ENCODE measurements at places on chromosomes 4 and X.

- no peak for DNase-seq
Observed at GRCh38 chr4:81030981-81031791, 678 bp downstream of the BMP3 start.

- no peak for DNase-seq
Observed at GRCh38 chr4:32840461-32841189, 2120.5 kb downstream of the PCDH7 start.

DNA sequence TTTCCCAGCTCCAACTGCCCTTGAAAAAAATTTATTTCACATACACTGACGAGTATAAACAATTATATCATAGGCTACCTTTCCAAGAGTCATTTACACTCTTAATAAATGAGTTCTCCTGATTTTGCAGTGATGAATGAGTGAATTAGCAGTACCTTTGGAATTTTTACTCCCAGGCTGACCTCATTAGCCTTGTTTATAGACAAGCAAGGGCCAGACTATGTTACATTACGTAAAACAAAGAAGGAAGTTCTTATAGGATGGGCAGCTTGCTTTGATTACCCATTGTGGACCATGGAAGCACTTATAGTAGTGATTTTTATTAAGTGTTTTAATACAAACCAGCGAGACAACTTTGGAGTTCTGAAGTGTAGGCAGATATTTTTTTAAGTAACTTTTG is 112.9 kb upstream of the C1QTNF7 start:
- DNase-seq = no peak

GRCh38 chr4:74258963-74259362 is 49.3 kb upstream of the EPGN start:
- peak; percentile 50 for DNase-seq

DNA sequence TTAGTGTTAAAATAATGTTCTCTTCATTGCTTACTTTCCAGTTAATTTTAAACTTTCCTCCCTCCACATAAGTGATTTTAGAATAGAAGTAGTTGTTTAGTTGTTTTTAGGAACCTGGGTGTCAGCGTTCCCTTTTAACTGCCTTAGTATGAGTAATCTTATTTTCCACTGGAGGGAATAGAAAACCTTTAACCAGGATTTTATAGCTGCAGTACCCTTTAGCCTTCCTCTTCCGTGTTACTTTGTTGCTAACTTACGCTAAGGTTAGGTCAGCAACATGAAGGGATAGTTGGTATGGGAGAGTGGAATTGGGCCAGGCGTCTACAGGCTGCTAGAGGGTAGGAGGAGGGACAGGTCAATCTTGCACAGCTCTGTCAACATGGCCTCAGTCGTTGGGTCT is 31.5 kb downstream of the SMS start:
- no peak for DNase-seq

- no peak for DNase-seq
Observed at GRCh38 chrX:72271091-72271788, 5.8 kb downstream of the RPS4X start.

DNA sequence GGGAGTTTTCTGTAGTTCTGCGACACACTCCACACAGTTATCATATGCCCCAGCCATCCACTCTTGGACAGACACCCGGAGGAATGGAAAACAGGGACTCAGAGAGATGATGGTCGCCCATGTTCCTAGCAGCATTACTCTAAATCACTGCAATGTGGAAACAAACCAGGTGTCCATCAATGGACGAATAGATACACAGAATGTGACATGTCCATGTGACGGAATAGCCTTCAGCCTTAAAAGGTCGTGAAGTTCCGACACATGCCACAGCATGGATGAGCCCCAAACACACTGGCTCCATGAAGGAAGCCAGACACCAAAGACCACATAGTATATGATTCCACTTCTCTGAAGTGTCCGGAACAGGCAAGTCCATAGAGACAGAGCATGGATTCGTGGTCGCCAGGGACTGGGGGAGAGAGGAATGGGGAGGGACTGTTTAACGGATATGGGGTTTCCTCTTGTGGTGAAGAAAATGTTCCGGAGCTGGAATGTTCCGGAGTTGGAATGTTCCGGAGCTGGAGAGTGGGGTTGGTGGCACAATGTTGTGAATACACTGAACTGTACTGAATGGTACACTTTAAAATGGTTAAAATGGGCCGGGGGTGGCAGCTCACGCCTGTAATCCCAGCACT is 28.7 kb upstream of the AFAP1 start:
- DNase-seq = no peak

- DNase-seq = no peak
Observed at GRCh38 chr4:36719425-36719824, 438.0 kb downstream of the DTHD1 start.

- DNase-seq = no peak
Observed at GRCh38 chr4:158211222-158211621, 936 bp downstream of the TMEM144 start.

DNA sequence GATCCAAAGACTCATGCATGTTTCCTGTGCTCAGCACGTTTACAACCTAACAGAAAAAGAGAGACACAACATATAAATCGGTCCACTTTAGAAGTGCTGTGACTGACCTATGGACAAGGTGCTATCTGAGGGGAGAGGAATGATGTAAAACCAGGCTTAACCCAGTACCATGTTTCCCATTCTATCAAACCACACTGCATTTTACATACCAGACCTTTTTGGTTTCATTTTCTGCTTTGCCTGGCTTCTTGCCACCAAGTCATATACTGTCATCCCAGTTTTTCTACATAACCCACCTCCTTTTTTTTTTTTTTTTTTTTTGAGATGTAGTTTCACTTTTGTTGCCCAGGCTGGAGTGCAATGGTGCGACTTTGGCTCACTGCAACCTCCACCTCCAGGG is 82.2 kb downstream of the KLF8 start:
- no peak for DNase-seq

- DNase-seq = no peak
Observed at GRCh38 chrX:22314692-22315091, 42.0 kb downstream of the CBLL2 start.

DNA sequence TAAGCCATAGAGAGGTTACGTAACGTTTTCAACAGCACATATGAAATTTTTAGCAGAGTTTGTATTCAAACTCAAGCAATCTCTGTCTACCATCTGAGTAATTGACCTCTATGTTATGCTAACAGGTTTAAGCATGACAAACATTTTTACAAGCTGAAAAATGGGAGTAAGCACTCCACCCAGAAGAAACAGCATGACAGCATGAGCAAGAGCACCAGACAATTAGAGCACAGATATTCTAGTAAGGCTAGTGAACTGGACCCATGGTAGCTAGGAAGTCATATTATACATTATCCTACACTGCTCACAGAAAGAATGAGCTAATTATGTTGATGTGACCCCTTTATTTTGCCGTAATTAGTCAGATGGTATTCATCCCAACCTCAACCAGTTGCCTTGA is 200.5 kb downstream of the PABPC4L start:
- DNase-seq = no peak

DNA sequence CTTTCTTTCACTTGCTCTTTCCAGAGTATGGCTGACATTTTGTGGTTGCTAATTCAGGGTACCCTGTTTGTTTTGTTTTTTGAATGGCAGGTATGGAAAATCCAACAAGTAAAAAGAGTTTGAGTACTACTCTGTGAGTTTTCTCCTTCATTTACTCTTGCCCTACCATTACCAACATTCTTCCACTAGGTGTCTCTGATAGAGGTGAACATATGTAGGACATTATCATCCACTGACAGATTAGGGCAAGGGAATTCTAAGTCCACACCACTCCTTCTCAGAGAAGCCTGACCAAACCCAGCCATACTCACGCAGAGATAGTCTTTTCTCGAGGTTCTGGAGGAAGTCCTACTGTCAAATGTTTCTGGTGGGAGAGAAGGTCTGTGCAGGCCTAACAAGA is 36.7 kb upstream of the HDAC8 start:
- DNase-seq = no peak

GRCh38 chr4:1579001-1579900 is 104.9 kb downstream of the FAM53A start:
- no peak for DNase-seq

DNA sequence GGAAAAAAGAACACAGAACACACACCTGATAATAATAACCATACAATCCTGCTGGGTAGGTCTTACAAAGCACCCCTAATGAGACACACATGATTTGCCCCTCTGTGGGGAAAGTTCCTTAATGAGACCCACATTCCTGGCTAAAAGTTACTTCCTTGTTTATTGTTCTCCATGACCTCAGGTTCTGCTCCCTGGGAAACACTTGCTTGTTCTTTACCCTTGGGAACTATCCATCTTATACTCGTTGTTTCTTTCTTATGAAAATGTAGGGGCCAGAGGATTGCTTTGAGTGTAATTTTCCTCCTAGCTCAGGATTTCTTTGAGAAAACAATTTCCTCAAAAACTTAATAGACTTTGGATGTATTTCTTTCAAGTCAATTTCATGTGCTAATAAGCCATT is 52.1 kb upstream of the PCDH10 start:
- DNase-seq = no peak

- DNase-seq = no peak
Observed at GRCh38 chr4:11081006-11081405, 347.7 kb downstream of the HS3ST1 start.

DNA sequence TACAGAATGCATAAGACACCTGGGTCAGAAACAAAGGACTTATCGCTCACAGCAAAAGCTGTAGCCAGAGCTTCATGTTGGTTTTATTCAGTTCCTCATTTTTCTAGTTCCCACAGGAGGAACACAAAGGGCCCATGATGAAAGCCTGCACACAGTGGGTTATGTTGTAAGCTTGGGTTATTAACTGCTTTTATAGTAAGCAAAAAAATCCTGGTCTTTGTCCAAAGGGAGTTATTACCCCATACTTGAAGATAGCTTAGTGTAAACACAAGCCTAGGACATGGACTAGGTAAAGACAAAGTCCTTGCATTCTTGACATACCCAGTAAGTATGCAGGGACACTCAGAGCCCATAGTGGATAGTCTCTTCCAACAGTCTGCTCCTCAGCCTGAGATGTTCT is 11.7 kb downstream of the BBS12 start:
- DNase-seq = no peak

GRCh38 chr4:2411786-2412510 is 6.5 kb downstream of the ZFYVE28 start:
- DNase-seq = no peak

GRCh38 chr4:126265888-126266287 is 951.1 kb downstream of the FAT4 start:
- DNase-seq = no peak

GRCh38 chrX:130952266-130953043 is 49.4 kb upstream of the ENOX2 start:
- DNase-seq = no peak

- no peak for DNase-seq
Observed at GRCh38 chr4:101135371-101136010, 211.8 kb downstream of the PPP3CA start.

GRCh38 chr4:73967866-73968265 is 14.0 kb downstream of the PF4 start:
- no peak for DNase-seq

DNA sequence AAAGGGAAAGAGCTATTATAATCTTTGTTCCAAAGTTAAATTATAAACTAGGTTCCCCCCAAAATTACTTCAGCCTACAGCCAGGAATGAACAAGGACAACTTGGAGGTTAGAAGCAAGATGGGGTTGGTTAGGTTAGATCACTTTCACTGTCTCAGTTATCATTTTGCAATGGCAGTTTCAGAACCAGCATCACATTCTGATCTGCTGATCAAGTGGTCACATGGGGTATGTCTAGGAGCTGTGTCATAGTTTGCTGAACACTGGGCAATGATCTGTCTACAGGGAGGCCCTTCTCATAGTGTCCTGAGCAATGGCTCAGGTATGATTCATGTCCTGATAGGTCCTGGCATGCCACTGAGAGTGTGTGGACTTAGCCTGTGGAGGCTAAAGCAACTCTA is 41.6 kb upstream of the XIAP start:
- DNase-seq = no peak

GRCh38 chr4:95507561-95507960 is 41.2 kb downstream of the UNC5C start:
- no peak for DNase-seq

- DNase-seq = no peak
Observed at GRCh38 chr4:21077967-21078366, 377.7 kb downstream of the PACRGL start.

GRCh38 chr4:143294310-143294709 is 42.4 kb upstream of the GAB1 start:
- peak; percentile 35 for DNase-seq

GRCh38 chrX:103253608-103254007 is 1.3 kb downstream of the TCEAL8 start:
- DNase-seq = no peak

- DNase-seq = no peak
Observed at GRCh38 chr4:54475546-54475945, 182.2 kb upstream of the KIT start.

DNA sequence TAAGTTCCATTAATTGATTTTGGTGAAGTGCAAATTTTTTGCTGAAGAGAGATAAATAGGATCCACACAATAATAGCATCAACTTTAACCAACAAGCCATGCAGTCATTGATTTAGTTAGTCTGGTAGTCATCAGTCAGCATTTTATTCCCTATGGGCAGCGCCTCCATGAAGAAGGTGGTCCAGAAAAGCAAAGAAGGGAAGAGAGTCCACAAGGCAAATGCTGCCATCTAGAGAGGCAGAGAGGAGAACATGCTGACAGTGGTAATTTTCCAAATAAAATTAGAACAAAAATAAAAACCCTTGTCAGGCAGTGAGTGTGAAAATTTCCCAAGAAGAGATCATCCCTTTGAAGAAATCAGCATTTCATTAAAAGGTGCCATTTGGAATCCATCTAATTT is 366.7 kb upstream of the FAM241A start:
- DNase-seq = no peak

GRCh38 chr4:141153751-141154510 is 20.7 kb upstream of the RNF150 start:
- peak; percentile 86 for DNase-seq

GRCh38 chr4:39664828-39665731 is 26.4 kb upstream of the SMIM14 start:
- no peak for DNase-seq

- DNase-seq = no peak
Observed at GRCh38 chrX:135340831-135341230, 31.6 kb downstream of the ETDC start.

DNA sequence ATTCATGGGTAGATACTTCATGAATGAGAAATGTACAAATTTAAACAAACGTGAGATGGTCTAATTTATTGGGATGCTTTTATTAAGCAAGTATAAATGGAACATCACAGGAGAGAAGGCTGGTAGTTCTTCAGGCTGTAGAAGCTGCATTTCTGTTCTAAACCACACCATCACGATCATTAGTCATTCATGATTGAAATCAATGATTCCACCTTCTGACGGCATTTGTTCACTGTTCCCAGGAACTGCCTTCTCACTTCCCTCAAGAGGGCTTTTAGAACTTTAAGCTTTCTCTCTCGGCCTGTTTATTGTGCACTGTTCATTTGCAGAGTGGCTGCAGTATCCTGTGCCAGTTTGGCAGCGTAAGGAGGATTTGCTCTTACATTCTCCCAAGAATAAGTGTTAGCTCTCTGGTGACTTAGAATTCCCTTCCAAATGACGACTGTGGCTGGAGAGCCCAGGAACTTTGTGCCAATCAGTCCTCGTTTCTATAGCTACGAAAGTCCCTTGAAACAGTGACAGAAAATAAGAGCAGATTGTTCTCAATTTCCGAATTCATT is 54.7 kb downstream of the MFAP3L start:
- no peak for DNase-seq

- DNase-seq = no peak
Observed at GRCh38 chr4:176470671-176471070, 150.9 kb downstream of the SPCS3 start.

Measured in LNCaP clone FGC (cell line).